ENCODE measurements at places on chromosomes 4 and X.

DNA sequence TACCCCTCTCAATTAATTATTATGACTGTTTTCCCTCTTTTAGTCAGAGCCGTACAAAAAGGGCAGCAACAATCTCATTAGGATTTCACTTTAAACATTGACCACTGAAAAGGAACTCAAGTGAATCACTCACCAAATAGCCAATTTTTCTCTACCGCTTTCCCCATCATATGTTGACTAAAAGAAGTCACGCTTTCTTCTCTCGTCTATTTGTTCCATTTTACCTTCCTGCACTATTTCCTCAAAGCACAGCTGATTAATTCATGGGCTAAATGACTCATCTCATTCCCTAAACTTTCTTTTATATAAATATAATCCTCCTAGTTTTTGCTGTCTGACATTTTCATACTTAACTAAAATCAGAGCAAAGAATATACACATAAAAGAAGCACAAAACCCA is 8.2 kb downstream of the MID1 start:
- DNase-seq: no peak

GRCh38 chr4:184805462-184806228 is 20.1 kb downstream of the ACSL1 start:
- peak; percentile 66 for DNase-seq

DNA sequence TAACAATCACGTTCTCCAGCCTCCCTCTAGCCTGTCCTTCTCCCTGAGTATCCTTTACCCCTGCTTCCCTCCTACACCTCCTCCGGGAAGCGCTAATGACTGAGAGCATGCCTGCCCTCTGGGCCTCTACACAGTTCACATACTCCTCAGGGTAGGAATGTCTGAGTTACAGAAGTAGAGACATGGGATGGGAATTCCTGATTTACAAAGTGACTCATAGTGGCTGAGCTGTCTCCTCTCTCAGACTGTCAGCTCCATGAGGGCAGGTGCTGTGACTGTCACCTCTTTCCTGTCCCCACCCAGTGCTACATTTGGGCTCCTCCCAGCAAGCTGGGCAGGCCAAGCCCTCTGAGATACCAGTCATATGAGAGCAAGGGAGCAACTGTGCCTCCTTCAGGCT is 2.6 kb downstream of the LAS1L start:
- no peak for DNase-seq

DNA sequence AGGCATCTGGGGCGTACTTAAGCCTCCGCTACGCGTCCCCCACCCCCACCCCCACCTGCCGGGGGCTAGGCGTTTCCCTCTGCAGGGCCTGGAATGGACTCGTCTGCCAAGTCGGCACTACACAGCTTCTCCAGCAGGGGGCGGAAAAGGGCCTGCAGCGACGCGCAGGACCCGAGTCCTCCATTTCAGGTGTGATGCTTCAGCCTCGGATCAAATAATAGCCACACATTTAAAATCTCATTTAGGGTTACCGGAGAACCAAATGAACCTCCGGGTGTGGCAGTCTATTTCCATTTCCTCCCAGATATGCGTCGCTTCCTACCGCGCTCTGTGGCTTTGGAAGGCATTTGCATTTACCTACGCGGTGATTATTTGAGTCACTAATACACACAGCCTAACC is 2.9 kb downstream of the PAK3 start:
- peak; percentile 0 for DNase-seq

DNA sequence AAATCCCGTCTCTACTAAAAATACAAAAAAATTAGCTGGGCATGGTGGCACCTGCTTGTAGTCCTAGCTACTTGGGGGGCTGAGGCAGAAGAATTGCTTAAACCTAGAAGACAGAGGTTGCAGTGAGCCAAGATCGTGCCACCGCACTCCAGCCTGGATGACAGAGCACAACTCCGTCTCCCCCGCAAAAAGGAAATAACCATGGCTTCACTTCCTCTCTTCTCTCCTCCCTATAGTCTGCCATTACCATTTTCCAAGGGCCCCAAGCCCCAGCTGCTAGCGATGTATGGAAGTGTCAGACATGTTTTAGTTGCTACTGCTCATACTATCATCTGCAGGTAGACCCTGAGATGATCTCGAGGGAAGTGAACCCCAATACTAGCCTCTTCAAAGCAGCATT is 177.3 kb upstream of the FAM9B start:
- no peak for DNase-seq
